ENCODE measurements at places on chromosomes 7 and 10. TPM values are rescaled to one million over a fixed set of nuclear protein-coding genes. Genes with fewer than 3 reads are reported as not detected.
A peak's percentile ranks its signal among the peaks of the same experiment; 100 is the strongest.

The VSIR gene
- 66.6 TPM for total RNA-seq

The VSTM4 gene
- 8.5 TPM for total RNA-seq

The LRMDA gene
- total RNA-seq: 23.2 TPM

The DNTT gene
- total RNA-seq: not detected

The ADCYAP1R1 gene
- total RNA-seq: not detected

The PLEKHA1 gene
- 168 TPM for total RNA-seq

The TCAF2 gene
- total RNA-seq: 4.2 TPM

The NKX2-3 gene
- not detected for total RNA-seq

The ZNF800 gene
- total RNA-seq: 36.8 TPM

The ADGRA1 gene
- 0.91 TPM for total RNA-seq

The SFXN2 gene
- total RNA-seq: 17.3 TPM

DNA sequence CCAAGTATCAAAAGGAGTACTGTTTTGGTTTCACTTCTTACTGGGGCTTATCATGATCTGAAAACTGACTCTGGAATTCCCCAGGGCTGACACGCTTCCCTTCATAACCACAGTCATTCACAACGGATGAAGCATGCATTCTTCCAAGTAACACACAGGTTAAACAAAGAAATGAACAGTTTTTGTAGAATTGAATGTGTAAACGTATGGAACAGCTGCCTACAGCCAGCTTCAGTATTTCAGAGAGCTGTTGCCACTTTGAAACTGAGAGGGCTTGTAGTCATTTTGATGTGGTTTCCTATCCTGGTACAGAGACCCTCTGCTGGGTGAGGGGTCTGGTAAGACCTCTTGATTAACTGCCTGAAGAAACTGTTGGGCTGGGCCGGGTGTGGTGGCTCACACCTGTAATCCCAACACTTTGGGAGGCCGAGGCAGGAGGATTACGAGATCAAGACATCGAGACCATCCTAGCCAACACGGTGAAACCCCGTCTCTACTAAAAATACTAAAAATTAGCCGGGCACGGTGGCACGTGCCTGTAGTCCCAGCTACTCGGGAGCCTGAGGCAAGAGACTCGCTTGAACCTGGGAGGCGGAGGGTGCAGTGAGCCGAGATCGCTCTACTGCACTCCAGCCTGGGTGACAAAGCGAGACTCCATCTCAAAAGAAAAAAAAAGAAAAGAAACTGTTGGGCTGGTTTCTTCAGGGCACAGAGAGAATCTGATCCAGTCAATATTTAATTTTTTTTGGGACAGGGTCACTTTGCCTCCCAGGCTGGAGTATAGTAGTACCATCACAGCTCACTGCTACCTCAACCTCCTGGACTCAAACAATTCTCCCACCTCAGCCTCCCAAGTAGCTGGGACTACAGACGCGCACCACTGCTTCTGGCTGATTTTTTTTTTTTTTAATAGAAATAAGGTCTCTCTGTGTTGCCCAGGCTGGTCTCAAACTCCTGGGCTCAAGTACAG lies 4.7 kb downstream of the NFE2L3 start:
- no peak for DNase-seq

- DNase-seq: peak; percentile 76
Observed at GRCh38 chr7:42174391-42174912, 62.6 kb downstream of the GLI3 start.

GRCh38 chr10:17805921-17806577 lies 3.1 kb upstream of the MRC1 start:
- no peak for DNase-seq

DNA sequence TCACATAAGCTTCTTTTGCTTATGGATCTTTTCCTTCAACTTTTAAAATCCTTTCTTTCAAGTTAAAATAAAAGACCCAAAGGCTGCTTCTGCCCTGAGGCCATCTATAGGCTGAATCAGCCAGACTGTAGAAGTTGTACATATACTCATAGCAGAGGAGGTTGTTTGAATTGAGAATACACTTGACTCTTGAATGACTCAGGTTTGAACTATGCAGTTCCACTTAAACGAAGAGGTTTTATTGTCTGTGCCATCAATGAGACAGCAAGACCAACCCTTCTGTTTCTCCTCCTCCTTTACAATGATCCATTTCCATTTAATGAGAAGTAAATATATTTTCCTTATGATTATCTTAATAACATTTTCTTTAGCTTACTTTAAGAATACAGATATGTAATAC lies 5.8 kb downstream of the ZNF365 start:
- DNase-seq: no peak

GRCh38 chr7:47345857-47346298 lies 236.0 kb downstream of the TNS3 start:
- no peak for DNase-seq

DNA sequence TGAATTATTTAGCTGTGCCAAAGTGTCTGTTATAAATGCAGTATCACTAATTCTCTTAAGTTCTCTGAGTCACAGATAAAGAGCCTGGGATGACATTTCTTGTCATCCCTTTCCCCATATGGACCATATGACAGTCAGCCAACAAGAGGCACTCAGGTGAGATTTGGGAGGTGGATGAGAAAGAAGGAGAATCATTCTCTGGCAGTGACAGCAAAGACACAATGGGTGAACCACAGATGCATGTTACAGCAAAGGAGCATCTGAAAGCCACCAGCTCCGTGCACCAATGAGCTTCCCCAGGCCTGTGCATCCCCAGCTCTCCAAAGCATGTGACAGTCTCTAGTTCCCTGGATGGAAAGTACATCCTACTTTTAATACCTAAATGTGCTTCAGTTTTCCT lies 10.8 kb downstream of the GIMAP6 start:
- DNase-seq: no peak

DNA sequence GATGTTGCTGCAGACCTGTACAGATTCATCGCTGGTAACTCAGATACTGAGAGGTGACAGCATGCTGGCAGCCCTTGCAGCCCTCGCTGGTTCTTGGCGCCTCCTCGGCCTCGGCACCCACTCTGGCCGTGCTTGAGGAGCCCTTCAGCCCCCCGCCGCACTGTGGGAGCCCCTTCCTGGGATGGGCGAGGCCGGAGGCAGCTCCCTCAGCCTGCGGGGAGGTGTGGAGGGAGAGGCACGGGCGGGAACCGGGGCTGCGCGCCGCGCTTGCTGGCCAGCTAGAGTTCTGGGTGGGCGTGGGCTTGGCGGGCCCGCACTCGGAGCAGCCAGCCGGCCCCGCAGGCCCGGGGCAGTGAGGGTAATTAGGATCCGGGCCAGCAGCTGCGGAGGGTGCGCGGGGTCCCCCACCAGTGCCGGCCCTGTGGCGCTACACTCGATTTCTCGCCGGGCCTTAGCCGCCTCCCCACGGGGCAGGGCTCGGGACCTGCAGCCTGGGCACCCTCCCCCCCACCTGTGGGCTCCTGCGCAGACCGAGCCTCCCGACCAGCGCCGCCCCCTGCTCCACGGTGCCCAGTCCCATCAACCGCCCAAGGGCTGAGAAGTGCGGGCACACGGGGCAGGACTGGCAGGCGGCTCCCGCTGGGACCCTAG lies 12.2 kb upstream of the GTPBP10 start:
- DNase-seq: no peak

GRCh38 chr10:17290226-17290625 lies 62.2 kb downstream of the VIM start:
- no peak for DNase-seq

DNA sequence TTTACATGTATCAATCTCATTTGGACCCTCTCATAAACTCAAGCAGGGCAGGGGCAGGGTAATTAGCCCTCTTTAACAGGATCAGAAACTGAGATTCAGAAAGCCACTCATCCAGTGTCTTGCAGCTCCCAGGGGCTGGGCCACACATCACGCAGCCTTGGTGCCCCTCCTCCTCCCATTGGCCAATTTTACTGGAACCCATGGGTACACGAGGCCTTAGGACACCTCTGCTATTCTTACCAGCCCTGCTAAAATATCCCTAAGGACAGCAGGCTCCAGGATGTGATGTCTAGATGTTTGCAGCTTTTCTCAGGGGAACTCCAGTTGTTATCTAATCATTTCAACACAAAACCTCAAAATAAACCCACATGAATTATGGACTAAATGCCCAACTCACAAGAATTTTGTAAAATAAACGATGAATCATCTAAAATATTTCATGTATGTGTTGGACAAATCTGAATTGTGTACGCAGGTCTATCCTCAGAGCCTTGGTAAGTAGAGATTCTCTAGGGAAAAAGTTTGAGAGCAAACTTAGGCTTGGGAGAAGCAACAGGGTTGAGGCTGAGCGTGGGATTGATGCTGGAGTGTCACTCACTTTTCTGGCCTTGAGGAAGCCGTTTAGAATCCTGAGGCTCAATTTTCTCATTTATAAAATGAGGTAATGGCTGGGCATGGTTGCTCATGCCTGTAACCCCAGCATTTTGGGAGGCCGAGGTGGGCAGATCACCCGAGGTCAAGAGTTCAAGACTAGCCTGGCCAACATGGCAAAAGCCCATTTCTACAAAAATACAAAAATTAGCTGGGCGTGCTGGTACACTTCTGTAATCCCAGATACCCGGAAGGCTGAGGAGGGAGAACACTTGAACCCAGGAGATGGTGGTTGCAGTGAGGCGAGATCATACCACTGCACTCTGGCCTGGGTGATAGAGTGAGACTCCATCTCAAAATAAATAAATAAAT lies 69.7 kb upstream of the TNS3 start:
- DNase-seq: no peak

DNA sequence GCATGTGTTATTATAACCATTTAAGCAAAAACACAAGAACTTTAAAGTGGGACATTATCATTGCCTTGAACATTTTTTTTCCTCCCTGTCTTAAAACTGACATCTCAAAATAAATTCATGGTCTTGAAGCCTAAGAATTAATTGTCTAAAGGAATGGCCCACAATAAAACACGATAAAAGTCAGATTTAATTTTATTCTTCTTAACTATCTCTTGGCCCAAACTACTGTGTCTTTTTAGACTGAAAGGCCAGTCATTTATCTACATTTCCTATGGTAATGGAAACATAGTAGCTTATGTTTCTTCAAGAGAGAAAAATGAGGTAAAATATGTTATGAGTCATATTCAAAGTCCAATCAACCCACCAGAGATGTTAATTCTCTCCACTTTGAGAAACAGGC lies 24.4 kb upstream of the ETV1 start:
- no peak for DNase-seq

- DNase-seq: no peak
Observed at GRCh38 chr10:29811751-29812427, 177.1 kb upstream of the SVIL start.

DNA sequence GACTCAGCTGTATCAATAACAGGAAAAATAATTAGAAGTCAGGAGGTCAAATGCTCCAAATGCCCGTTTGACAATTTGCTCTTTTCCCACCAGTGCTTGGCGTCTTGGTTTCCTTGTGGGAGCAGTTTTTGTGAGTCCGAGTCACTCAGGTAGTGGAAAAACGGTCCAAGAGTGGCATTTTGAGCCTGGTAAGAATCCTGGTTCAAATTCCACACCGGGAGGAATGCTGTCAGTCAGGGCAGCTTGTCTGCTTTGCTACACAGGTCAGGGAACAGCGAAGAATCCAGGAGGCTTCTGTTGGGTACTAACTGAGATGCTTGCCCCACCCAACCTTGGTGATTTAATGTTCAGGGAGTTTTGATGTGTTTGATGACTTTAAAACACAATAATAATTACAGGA lies 209.5 kb downstream of the HERPUD2 start:
- DNase-seq: no peak

DNA sequence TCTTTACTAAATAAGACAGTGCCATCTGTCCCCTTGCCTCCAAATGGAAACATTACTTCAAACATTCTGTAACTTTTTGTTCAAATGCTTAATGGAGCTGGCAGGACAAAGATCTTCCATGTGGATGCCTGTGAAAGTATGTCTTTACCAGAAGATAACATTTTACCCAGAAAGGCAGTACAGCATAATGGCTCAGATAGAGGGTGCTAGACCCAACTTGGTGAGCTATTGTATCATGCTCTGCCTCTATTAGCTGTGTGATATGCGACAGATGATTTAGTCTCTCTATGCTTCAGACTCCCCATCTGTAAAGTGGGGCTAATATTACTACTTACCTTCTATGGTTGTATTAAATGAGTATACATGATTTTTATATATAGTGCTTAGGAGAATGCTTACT lies 8.8 kb upstream of the SMKR1 start:
- no peak for DNase-seq

DNA sequence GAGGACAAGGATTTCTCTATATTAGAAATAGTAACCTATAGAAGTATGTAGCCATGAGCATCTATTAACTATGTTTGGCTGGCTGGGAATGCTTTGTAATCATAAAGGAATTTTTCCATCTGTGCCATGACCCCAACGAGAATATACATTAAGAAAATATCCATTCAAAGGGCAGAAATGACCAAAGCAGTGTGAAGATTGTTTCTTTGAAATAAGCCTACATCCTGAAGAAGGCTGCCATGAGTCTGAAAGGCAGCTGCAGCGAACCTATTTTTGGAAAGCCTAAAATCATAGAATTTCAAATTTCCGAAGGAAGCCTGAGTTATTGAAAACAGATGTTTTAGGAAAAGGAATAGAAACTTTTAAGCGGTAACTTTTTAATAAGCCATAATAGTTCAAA lies 244.2 kb upstream of the FOXK1 start:
- DNase-seq: no peak

DNA sequence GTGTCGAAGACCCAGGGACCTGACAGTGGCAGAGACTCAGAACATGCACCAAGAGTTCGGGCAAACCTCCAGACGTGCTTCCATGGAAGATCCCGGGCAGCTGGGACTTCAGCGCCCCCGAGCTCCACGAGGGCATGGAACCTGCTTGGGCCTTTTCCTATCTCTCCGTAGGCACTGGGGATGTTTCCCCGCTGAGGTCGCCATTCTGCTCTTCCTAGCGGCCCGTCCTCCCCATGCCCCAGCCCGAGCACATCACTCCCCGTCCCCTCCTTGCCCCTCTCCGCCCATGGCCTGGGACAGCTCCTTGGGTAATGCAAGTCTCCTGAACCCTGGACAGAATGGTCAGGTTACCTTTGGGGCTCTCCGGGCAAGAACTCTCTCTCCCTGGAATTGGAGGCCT lies 32.3 kb upstream of the SHH start:
- no peak for DNase-seq

DNA sequence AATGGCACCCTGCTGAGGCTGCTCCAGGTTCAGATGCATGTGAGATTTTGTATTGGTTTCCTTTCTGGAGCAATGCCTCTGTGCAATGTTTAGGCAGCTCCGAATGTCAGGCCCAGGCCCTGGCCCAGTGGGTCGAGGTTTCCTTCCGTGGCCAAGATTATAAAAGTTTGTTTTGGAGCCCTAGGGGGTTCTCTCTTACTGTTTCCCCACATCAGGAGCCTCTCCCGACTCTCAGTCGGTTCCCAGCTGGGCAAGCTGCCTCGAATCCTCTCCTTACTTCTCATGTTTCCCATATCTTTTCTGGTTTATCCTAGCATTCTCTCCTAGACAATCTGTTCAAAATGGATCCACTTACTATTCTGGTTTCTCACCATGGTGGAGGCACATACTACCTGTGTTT lies 11.0 kb downstream of the TMEM140 start:
- DNase-seq: no peak

- DNase-seq: no peak
Observed at GRCh38 chr10:54194806-54195205, 606.2 kb downstream of the PCDH15 start.

DNA sequence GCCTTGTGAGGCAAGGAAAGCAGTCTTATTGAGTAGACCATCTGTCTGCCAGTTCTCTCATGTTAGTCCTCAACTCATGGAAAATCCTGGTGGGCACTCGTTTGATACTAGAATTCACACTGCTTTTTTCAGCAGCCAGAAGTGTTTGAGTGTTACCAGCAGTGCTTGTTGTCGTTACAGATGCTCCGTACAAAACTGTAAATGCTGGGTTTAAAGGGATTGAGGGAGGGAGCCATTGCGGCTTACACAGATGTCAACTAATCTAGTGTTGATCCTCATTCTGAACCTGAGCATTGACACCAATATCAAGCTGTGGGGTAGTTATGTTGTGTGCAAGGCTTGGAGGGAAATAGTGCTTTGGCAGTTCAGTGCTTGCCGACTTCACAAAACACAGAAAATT lies 348.6 kb downstream of the AUTS2 start:
- DNase-seq: no peak

Data from kidney (tissue), 22 donors.